ENCODE measurements at places on chromosomes 1 and 21. TPM values are rescaled to one million over a fixed set of nuclear protein-coding genes. Genes with fewer than 3 reads are reported as not detected.

- DNase-seq: no peak
Measured at GRCh38 chr1:91427741-91428140, 23.1 kb upstream of the HFM1 start.

- DNase-seq: no peak
Measured at GRCh38 chr1:27779122-27779521, 6.1 kb downstream of the STX12 start.

DNA sequence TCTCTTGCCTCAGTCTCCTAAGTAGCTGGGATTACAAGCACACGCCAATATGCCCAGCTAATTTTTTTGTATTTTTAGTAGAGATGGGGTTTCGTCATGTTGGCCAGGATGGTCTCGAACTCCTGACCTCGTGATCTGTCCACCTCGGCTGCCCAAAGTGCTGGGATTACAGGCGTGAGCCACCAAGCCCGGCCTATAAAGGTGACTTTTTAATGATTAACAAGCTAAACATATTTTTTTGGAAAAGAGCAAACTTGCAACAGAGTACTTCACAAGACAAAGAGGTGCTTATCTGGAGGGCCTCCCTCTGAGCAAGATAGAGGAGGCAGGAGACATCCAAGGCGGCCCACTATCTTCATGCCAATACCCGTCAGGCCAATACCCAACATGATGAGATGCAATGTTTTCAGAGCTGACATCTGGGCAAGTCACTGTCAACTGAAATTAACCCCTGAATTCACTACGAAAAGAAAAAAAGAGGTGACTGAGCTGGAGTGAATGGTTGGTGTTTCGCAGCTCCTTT is 10.5 kb downstream of the BCAR3 start:
- no peak for DNase-seq

DNA sequence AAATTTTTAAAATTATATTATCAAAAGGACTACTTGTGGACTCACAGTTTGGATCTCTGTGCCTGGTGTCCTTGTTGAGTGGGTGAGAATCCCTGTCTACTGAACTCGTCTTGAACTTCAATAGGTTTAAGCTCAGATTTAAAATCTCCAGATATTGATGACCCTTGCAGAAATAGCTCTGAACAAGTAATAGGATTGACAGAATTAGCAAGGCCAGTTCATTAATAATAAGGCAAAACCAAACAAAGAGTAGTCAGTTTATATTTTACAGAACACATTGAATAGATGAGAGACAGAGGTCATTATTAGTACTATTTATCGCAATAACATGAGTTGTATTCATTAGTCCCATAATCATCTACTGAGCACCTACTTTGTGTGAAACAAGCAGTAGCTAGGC is at the start of gene PDC:
Gene PDC, minus strand, starts transcription at position 101 of the 400 bp plus-strand sequence. CDS start 11,655 bp downstream, outside the sequence.
- DNase-seq: no peak

- DNase-seq: no peak
Measured at GRCh38 chr1:36937371-36937770, 96.9 kb downstream of the GRIK3 start.

- no peak for DNase-seq
Measured at GRCh38 chr1:3329640-3330281, 124.7 kb upstream of the ARHGEF16 start.

DNA sequence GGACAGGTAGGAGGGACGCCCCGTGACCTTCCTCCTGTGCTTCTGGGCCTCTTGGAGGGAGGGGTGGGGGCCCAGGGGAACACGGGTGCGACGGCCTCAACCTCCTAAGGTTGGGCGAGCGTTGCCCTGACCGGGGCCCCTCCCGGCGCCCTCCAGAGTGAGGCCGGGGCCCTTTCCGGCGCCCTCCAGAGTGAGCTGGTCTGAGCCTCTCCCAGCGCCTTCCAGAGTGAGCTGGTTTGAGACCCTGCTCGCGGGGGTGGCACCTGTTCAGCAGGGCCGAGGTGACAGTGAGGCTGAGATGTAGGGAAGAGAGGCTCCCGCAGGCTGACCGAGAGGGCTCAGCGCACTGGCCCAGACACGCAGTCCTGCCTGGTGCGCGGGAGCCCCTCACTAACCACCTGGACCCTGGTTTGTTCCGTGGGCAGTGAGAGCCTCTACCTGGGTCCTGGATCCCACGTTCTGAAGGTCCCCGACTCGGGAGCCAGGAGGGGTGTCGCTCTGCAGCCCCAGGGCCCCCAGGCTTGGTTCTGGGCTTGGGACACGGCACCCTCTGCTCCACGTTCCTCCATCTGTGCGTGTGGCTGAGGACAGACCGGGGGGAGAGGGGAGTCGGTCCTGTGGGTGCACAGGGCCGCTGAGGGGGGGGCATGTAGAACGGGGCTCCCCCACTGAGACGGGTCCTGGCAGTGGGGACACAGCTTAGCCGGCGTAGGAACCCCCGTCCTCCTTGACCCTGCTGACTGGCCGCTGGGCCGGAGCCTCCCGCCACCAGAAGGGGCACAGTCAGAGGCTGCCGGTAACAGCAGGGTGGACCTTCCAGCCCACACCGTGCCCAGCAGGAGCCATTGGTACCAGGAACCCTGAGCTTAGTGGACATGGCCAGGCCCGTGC is 1.4 kb downstream of the COL6A1 start:
- peak; percentile 15 for DNase-seq

- no peak for DNase-seq
Measured at GRCh38 chr21:42413093-42413492, 9.4 kb downstream of the UBASH3A start.

GRCh38 chr1:115098979-115099692 is 9.8 kb upstream of the TSPAN2 start:
- DNase-seq: no peak

- DNase-seq: peak; percentile 25
Measured at GRCh38 chr1:176904057-176904751, 260.3 kb downstream of the ASTN1 start.

- no peak for DNase-seq
Measured at GRCh38 chr1:30469426-30469825, 254.0 kb downstream of the MATN1 start.

DNA sequence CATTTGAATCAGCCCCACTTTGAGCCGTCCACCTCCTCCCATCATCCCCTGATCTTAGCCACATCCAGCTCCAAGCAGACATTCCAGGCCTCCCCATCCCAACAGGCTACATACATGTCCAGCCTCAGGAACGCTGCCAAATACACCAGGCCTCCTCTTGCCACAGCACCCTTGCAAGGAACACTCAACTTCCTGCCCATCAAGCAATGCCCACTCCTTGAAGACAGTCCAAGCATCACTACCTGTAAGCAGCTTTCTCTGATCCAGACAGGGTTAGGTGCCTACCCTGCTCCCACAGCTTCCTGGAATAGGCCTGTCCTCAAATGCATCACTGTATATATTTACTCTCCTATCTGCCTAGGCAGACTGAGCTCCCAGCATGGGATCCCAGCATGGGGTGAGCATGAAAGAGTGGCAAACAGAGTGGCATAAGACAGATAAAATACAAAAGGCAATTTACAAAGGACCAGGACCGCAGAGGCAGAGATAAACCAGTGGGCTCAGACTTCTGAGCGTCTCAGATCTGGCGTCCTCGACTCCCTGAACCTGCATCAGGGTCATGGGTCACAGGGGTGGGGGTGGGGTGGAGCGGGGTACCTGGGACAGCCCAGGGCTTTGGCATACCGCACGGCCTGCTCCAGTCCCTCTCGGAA is 816 bp downstream of the HYI start:
- peak; percentile 47 for DNase-seq

DNA sequence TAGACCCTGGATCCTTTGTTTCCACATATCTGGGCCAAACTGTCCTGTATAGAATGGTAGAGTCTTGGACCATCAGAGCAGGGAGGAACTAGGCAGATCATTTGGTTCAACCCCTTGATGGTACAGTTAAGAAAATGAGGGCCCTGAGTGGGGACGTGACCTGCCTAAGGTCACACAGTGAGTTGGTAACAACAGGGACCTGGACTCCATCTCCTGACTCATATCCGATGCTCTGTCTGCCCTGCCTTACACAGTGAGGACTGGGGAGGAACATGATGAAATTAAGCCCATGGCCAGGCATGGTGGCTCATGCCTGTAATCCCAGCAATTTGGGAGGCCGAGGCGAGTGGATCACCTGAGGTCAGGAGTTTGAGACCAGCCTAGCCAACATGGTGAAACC is 440.2 kb downstream of the PTPRU start:
- no peak for DNase-seq

DNA sequence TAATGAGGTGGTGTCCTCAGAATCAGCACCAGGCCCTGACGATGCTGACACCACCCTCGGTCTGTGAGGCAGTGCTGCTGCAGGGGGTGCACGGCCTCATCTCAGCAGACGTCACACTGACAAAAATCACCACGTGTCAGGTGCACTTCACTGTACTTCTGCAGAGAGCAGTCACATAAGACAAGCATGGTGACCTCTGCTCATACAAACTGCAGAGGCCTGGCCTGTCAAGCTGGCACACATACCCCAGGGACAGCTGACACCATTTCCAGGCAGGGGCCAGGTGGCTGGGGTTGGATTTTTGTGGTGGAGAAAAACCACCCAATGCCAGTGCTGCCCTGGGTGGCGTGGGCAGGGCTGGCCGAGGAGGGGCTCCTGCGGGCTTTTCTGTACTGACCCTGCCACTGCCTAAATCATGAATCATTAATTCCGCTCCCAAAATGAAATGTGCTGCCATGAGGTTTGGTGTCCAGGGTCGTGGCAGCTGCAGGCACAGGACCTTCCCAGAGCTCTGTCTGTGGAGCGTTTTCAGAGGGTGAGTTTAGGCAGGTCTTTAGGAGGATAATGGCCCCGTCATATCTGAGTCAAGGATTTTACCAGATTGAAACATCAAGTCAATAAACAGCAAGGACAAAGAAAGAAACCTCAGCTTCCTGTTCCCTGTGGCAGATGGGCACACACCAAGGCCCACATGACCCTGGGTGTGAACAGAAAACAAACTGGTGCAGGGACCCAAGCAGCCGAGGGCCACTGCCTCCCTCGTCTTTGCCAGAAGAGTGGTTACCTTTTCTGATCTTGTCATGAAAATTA is 33.4 kb upstream of the GPR153 start:
- DNase-seq: no peak

DNA sequence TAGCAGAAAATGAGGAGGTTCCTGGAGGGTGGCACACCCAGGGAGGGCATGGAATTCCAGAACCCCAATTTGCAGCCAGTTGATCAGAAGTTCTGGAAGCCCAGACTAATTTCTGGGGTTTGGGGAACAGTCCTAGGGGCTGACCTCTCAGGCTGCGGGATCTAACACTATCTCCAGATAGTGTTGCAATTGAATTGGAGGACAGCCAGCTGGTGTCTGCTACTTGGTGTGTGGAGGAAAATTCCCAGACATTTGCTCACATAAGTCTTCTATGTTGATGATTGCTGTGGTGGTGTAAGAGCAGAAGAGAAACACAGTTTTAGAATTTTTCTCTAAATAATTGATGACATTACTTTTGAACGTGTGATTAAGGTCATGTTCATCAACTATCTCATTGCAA is 154.3 kb upstream of the RNPC3 start:
- no peak for DNase-seq

GRCh38 chr1:98321191-98321590 is 340.3 kb upstream of the SNX7 start:
- DNase-seq: no peak

DNA sequence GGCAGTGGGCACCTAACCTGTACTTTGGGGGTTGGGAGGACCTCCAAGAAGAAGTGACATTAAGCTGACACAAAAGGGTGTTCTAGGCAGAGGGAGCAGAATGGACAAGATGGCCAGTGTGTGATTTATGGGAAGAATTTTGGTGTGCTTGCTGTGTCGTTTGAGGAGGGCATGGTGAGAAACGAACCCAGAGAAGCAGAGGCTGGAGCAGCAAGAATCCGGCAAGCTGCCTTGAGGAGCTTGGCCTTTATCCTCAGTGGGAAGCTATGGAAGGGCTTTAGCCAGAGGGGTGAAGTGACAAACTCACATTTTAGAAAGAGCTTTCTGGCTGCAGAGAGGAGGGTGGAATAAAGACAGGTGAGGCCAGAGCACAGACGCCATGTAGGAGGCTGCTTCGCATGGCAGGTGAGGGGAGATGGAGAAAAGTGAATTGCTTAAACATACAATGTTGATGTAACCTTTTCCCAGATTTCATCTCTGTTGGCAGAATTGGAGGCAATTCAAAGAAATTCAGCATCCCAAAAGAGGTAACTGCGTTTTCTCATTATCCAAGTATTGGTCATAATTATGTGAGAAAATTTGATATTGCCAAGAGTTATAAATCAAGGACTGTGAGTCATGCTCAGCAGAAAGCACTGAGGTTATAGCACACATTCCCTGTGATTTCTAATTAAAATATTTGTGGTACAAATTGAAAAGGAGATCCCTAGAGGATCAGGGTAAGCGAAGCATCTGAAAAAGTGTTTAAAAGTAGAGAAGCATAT is 26.5 kb downstream of the TRIM45 start:
- no peak for DNase-seq

GRCh38 chr1:163300568-163300967 is 21.2 kb upstream of the NUF2 start:
- no peak for DNase-seq

- no peak for DNase-seq
Measured at GRCh38 chr1:222068937-222069336, 327.0 kb upstream of the DUSP10 start.

DNA sequence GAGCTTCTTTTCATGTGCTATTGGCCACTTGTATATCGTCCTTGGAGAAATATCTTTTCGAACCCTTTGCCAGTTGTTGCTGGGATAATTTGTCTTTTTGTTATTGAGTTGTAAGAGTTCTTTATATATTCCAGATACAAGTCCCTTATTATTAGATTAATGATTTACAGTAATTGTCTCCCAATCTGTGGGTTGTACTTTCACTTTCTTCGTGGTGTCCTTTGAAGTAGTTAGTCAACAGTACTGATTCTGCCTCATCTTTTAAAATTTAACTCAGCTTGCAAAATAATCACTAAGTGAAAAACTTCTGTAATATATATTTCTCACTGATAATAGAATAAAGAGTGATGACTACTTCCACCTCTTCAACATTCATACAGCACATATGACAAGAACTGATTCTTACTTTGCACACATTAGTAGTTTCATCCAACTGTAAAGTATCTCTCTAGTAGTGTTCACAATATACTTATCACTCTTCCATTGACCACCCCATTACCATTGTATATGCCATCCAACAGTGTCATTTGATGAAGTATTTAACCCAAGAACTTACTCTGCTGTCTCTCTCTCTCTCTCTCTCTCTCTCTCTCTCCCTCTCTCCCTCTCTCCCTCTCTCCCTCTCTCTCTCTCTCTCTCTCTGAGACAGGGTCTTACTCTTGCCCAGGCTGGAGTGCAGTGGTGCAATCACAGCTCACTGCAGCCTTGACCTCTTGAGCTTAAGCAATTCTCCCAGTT is 104.2 kb upstream of the DMRTA2 start:
- no peak for DNase-seq

The CFHR3 gene
- not detected for total RNA-seq

The AK5 gene
- total RNA-seq: 29.9 TPM

The CCDC27 gene
- total RNA-seq: not detected

The RPE65 gene
- 0.09 TPM for total RNA-seq

The TCHHL1 gene
- not detected for total RNA-seq

The PPIAL4G gene
- total RNA-seq: 1.3 TPM

The CFHR1 gene
- not detected for total RNA-seq

The GJA4 gene
- 3.8 TPM for total RNA-seq

The S100A2 gene
- total RNA-seq: not detected
